NCI-H187 treated with DMSO at 0.1 percent for 48 hours (cell line): ENCODE measurements at places on chromosomes 3 and 15.

- DNase-seq = no peak
Measured at GRCh38 chr3:197427021-197427420, 128.6 kb upstream of the DLG1 start.

DNA sequence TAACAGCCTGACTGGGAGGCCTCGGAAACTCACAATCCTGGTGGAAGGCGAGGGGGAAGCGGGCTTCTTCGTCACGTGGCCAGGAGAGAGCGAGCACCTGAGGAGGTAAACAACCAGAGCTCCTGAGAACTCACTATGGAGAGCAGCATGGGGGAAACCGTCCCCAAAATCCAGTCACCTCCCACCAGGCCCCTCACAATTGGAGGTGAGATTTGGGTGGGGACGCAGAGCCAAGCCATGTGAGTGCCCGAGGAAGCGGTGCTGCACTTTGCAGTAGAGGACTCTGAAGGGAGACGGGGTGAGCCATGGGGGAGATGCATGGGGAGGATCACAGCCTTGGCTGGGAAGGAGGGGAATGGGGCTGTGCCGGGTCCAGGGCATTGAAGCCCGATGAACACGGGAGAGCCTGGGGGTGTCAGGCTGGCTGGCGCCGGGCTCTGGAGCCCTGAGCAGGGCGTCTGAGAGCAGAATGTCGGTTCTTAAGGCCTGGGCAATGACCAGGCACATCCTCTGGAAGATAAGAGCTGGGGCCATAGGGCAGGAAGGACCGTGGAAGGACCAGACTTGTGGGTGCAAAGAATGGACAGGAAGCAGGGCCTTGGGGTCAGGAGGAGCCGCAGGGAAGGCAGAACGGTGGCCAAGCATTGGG is 117.7 kb downstream of the GABRG3 start:
- DNase-seq = no peak

DNA sequence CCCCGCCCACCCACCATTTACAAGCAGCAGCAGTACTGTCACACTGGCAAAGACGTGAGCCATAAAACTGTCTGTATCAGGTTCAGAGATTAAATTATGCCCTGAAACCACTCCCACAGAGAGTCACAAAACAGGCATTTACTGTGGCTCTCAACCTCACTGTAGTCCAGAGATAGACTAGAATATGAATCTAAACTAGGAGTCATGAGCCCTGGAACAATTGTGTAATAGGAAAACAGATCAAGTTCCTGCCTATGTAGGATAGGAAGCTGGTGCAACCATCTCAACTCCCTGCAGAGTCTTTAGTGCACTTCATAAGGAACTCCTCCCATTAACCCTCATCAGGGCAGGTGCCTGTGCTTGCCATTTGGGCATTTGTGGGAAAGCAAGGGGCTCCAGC is 61.7 kb downstream of the FAM227B start:
- no peak for DNase-seq

- DNase-seq = no peak
Measured at GRCh38 chr3:41574900-41575299, 375.6 kb downstream of the CTNNB1 start.

DNA sequence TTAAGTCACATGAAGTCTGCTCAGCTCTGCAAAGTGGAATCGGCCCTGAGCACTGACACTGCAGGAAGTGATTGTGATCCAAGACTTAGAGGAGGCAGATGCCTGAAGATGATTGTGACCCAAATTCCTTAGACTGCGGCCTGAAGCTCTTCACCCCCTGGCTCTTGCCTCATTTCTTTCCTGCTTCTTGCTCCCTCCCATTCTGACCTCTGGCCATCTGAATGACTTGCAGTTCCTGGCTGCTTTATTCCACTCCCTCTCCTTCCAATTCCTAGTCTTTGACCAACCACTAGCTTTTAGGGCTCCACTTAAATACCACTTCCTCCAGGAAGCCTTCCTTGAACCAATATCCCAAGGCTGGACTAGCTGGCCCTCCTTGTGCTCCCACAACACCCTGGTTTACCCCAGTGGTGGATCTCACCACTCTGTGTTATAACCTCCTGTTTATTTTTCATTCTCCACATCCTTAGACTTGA is 9.9 kb upstream of the EPB42 start:
- DNase-seq = no peak

DNA sequence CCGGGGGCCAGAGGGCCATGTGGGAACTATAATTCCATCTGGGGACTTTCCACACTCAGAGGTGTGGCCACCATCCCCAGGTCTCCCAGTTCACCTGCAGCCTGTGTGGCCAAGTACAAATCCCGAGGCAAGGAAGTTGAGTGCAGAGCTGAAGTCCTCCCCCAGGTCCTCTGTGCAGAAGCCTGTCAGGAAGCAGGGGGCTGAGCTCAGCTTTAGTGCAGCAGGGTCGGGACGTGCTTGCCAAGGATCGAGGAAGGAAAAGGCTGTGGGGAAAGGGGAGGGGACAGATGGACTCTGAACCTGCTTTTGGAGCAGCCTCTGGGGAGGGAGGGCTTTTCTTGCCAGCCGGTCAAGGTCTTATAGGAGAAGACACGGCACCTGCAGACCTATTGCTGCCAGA is 67.7 kb downstream of the CHRNA7 start:
- DNase-seq = no peak

DNA sequence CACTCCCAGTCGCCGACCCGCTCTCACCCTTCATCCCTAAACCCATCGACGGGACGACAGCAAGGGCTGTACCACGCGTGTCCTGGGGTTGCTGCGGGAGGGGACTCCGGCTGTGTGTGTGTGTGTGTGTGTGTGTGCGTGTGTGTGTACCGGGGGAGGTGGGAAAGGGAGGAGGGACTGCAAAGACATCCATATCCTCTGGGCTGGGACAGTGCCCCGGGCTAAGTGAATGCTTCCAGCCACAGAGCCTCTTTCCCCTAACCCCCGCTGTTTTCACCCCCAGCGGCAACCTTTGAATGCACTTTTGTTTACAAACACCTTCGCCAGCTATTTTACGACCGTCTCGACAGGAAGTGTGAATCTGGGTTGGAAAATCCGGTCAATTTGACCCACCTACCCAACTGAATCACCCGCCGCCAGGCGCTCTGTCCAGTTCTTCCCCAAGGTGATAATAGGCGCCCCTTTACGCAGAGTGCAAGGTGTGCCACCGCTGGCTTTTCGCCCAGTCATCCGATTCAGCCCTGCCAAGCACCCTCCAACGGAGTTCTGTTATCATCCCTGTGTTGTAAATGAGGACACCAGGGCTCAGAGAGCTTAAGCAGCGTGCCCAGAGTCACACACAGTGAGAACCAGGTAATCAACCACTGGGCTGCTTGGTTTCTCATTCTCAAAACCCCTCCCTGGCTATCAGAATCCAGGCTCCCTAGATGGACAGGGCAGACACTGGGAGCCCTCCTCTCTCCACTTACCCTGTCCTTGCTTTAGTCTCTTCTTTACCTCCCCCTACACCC is 739 bp upstream of the AMOTL2 start:
- DNase-seq = no peak

GRCh38 chr15:78034495-78035191 is 42.9 kb downstream of the TBC1D2B start:
- no peak for DNase-seq

DNA sequence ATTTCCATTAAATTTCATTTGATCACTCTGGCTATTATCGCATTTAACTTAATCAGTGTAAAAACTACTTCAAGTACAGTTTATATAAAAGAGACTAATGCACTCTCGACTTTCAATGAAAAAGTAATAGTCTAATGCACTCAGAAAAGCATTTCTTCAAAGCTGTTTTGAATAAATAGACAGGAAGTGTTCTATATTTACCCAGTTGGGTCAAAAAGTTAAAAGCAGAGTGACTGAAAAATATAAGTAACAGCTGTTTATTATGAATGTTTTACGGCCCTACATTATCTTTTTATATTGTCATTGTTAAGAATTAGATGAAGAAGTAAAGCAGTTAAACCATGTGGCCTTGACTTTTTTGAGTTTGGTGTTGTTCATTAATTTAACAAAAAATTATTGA is 391.8 kb downstream of the ZPLD1 start:
- DNase-seq = no peak

- no peak for DNase-seq
Measured at GRCh38 chr15:41734079-41734478, 40.2 kb upstream of the MAPKBP1 start.

GRCh38 chr3:172707030-172707429 is 3.8 kb downstream of the NCEH1 start:
- DNase-seq = no peak

DNA sequence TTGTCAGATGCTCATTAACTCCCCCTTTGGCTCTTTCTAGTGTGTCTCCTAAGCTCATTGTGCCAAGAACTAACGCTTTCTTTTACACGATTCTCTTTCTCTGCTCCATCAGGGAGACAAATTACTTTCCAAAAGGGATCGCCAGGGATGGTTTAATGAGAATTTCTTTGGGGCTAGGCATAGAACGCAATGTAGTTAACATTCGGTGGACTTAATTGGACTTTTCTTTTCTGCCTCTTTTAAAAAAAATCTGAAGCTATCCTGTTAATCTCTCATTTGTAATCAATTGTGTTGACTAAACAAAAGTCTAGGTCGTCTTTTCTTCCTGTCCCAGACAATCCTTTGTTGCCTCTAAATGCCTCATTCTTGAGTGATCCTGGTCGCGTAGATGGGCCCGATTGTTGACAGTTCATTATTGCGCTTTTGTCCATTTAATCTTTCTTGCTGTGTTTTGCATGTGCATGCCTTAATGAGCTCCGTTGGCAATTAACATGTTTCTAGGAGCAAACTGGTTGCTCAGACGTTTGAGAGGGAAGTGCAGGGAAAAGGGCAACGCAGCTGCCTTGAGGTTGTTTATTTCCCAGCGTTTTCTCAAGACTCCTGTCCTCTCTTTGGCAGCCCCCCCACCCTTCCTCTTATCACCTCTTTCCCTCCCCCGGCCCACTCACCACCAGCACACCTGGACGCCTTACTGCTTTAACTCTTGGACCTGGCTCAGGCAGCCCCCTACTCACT is 7.8 kb downstream of the FEZF2 start:
- no peak for DNase-seq

- DNase-seq = no peak
Measured at GRCh38 chr15:41004490-41004889, 51.2 kb downstream of the CHAC1 start.

DNA sequence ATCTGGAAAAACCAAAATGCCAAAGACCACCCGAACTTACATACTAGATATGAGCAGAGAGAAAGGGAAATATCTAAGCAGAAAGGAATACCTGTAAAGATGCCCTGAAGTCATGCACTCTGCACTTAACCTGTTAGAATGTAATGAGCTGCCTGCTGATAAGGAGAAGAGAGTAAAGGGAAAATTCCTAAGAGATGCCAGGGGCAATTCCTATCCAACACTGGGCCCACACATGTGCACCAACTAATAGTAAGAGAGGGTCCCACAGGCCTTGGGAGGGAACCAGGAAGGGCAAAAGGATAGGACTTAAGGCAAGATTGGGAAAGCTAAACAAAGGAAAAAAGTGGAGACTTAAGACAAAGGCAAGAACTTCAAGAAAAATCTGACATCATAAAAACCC is 189.5 kb downstream of the NSUN3 start:
- no peak for DNase-seq

DNA sequence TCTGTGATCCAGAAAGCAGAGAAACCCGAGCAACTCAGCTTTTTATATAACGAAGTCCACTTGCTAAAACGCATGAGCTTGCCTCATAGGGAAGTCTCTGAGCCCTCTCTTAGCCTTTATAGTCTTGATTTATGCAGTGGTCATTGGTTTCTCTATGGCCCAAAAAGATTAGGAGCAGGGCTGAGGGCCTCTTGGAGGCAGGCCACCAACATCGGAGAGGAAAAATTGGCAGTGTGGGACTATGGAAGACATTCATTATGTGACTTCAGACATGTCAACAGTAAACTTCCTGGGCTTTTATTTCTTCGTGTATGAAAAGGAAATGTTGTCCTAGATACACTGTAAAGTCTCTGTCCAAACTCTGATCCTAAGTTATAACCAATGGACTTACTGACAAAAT is 13.5 kb downstream of the RAB8B start:
- DNase-seq = no peak

GRCh38 chr3:141440942-141441341 is 45.9 kb upstream of the RASA2 start:
- DNase-seq = no peak

GRCh38 chr3:9250236-9250635 is 790 bp upstream of the SRGAP3 start:
- no peak for DNase-seq

GRCh38 chr3:42381551-42382082 is 28.8 kb downstream of the LYZL4 start:
- no peak for DNase-seq

GRCh38 chr3:175411405-175411804 is 552.3 kb downstream of the NAALADL2 start:
- DNase-seq = no peak

DNA sequence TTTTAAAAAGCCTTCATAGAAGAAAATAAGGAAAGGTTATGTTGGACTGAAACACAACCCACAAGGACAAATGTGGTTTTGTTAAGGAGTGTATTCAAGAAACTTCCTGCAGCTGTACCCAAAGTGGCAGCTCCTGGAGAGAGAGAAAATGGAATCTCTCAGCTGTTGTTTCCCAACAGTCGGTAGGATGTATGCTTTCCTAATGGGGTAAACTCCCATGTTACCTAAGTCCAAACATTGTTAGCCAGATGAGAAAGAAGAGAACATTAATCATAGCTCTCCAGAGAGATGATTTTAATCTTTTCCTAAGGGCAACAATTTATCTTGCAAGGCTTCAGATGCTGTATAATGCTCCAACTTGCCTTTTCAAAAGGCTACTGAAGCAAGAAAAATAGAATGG is 22.6 kb upstream of the TEX9 start:
- DNase-seq = no peak

DNA sequence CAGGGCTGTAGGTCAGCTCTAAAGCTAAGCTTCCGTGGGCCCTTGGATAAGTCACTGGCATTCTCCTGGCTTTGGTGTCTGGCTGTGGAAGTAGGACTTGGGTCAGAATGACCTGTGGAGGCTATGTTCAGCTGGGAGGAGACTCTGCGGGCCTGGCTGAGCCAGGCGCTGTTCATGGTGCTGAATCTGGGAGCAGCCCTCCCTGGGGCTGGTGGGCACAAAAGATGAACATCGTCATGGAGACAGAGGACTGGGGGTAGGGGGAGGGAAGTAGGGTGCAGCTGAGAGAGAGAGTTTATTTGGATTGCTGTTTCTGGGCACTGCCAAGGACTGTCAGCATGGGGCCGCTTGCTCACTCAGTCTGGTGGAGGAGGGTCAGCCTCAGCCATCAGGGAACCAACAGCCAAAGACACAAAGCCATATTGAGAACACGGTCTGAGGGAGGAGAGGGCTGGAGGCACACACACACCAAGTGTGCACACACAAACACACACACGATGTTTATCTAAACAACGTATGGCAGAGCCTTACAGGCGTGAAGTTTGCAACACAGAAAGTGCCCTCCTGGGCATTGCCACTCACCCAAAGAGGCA is 120.7 kb upstream of the LINGO1 start:
- no peak for DNase-seq

- DNase-seq = no peak
Measured at GRCh38 chr3:59304296-59304695, 254.5 kb upstream of the CFAP20DC start.

GRCh38 chr3:124927574-124928045 is 6.9 kb downstream of the MUC13 start:
- DNase-seq = no peak

GRCh38 chr15:96028620-96029019 is 301.9 kb upstream of the NR2F2 start:
- no peak for DNase-seq

- no peak for DNase-seq
Measured at GRCh38 chr3:15207836-15208504, 1.9 kb downstream of the CAPN7 start.
